ENCODE measurements at places on chromosomes 3 and 15.
A peak's percentile ranks its signal among the peaks of the same experiment; 100 is the strongest.

GRCh38 chr15:41559239-41559782 lies 299 bp downstream of the TYRO3 start:
- no peaks in the 10 kb centered on the region for H3K36me3 ChIP-seq
- H3K4me1 ChIP-seq, result peaks cover 27% of the 10 kb centered on the region
- no peak for DNase-seq
- peak overlapping the region; percentile 62 for H3K4me3 ChIP-seq
- H3K27ac ChIP-seq, result peak overlapping the region; percentile 31

GRCh38 chr3:167382155-167382554 lies 2.1 kb upstream of the ZBBX start:
- no peaks in the 10 kb centered on the region for H3K27me3 ChIP-seq
- H3K4me3 ChIP-seq, result no peak overlapping the region
- H3K4me1 ChIP-seq, result no peaks in the 10 kb centered on the region
- no peaks in the 10 kb centered on the region for H3K36me3 ChIP-seq
- H3K27ac ChIP-seq, result no peak overlapping the region

DNA sequence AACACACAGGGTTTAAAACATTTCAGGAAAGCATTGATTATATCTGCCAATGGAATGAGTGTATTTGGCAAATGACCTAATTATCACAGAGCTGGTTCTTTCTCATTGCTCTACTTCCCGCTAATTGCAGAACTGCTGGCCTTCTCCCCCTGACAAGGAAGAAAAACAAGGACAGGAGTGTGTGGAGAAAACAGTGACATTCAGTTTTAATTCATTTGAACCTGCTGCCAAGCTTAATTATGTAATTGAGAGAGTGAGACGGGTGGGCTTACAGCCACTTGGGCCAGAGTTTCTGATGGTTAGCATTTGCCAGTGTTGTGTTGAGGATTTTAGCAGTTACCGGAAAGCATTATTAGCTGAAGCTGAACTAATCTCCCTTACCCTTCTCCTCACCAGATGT lies 301.4 kb downstream of the RBMS3 start:
- no peak for DNase-seq
- H3K27me3 ChIP-seq, result no peaks in the 10 kb centered on the region
- peaks cover 4% of the 10 kb centered on the region for H3K4me1 ChIP-seq
- no peak overlapping the region for H3K27ac ChIP-seq
- no peaks in the 10 kb centered on the region for H3K36me3 ChIP-seq
- H3K4me3 ChIP-seq, result no peak overlapping the region

DNA sequence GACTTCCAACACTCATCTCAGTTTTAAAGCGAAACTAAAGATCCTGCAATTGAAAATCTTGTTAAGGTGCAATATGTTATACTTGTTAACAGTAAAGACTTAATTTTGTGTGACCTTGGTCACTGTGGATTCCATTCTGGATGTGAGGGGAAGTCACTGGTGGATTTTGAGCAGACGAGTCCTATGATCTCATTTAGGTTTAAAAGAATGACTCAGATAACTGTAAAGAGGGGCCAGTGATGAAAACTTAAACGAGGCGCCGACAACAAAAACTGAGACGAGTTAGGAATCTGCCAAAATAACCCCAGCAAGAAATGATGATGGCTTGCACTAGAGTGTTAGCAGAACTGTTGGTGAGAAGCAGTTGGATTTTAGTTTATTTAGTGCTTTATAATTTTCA lies 56.5 kb downstream of the LRRC28 start:
- H3K27me3 ChIP-seq, result no peaks in the 10 kb centered on the region
- H3K36me3 ChIP-seq, result no peaks in the 10 kb centered on the region
- DNase-seq, result peak; percentile 16
- no peak overlapping the region for H3K4me3 ChIP-seq
- H3K4me1 ChIP-seq, result peaks cover 5% of the 10 kb centered on the region
- no peak overlapping the region for H3K27ac ChIP-seq

- H3K27ac ChIP-seq, result no peak overlapping the region
- H3K4me1 ChIP-seq, result peaks cover 17% of the 10 kb centered on the region
These were observed 11.7 kb upstream of the LACTB start for GRCh38 chr15:63109920-63110319.

DNA sequence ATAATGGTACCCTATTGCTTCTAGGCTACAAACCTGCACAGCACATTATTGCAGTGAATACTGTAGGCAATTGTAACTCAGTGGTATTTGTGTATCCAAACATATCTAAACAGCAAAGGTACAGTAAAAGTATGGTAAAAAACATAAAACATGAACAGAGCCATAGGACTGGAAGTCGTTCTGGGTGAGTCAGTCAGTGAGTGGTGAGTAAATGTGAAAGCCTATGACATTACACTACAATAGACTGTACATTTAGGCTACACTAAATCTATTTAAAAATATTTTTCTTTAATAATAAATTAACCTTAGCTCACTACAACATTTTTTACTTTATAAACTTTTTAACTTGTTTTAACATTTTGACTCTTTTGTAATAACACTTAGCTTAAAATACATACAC lies 21.3 kb downstream of the RAB6B start:
- H3K27ac ChIP-seq, result no peak overlapping the region
- H3K27me3 ChIP-seq, result peaks cover 26% of the 10 kb centered on the region
- no peak overlapping the region for H3K4me3 ChIP-seq

GRCh38 chr3:157285141-157285540 lies 125.2 kb upstream of the CCNL1 start:
- H3K27me3 ChIP-seq, result no peaks in the 10 kb centered on the region
- H3K4me3 ChIP-seq, result no peak overlapping the region
- no peaks in the 10 kb centered on the region for H3K36me3 ChIP-seq
- peaks cover 2% of the 10 kb centered on the region for H3K4me1 ChIP-seq
- no peak for DNase-seq
- no peak overlapping the region for H3K27ac ChIP-seq

DNA sequence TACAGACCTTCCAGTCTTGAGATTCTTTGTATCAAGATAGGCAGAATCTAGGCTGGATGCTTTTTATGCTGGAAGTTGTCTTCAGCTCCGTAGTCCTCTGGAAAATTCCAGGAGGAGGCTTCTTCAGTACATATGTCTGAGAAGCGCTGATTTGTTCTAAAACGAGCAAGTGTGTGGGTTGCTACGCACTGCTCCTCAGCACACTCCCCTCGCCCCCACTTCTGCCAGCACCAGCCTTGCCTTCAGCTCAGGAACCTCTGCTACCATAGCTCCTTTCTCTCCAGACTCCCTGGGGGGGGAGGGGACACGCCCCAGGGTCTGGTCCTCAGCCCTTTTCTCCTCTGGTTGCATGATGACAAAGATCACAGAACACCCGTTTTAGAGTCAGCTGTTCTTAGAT lies 75.5 kb upstream of the TRA2B start:
- H3K27me3 ChIP-seq, result peaks cover 6% of the 10 kb centered on the region
- no peaks in the 10 kb centered on the region for H3K36me3 ChIP-seq
- H3K4me3 ChIP-seq, result no peak overlapping the region

DNA sequence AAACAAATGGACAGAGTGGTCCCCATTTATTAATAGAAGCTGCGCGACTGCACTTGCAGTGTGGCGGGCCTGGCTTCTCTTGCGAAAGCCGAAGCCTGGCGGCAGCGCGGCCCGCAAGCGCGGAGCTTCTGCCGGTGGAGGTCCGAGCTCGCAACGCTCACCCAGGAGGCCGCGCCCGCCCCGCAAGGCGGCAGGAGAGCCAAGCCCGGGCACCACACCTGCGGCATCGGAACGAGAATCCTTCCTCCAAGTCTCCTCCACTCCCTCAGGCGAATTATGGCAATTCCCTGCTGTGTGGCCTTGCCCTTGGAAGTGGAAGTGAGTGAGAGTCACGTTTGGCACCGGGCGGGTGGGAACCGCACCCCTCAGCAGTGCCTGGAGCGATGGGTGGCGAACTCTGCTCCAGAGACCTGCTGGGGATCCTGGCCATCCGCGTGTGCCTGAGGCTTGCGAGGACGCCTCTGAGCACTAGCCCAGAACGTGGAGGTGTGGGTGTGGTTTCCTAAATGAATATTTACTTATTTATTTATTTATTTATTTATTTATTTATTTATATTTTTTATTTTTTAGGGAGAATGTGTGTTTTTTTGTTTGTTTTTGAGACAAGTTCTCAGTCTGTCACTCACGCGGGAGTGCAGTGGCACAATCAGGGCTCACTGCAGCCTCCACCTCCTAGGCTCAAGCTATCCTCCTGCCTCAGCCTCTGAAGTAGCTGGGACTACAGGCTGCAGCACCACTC lies 133.7 kb upstream of the UBE2E1 start:
- DNase-seq, result no peak
- peaks cover 9% of the 10 kb centered on the region for H3K4me1 ChIP-seq
- H3K4me3 ChIP-seq, result no peak overlapping the region
- no peak overlapping the region for H3K27ac ChIP-seq

- no peaks in the 10 kb centered on the region for H3K36me3 ChIP-seq
- H3K4me1 ChIP-seq, result peaks cover 3% of the 10 kb centered on the region
- H3K27ac ChIP-seq, result no peak overlapping the region
- no peak for DNase-seq
- H3K4me3 ChIP-seq, result no peak overlapping the region
These were observed 361.0 kb upstream of the NECTIN3 start for GRCh38 chr3:110710603-110711002.

DNA sequence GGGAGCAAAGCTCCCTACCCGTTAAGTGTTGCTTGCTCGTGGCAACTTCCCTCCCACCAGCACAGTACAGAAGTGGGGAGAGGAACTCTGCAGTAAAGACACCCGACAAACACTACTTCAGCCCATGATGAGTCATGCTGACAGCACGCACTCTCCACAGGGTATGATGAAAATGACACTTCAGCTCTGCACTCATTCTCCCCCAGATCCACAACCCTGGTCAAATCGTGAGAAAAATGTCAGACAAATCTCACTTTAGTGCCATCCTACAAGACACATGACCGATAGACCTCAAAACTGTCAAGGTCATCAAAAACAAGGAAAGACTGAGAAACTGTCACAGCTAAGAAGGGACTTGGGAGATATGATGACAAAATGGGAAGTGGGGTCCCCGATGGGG lies 278.9 kb downstream of the OCA2 start:
- no peak overlapping the region for H3K4me3 ChIP-seq
- H3K36me3 ChIP-seq, result no peaks in the 10 kb centered on the region
- H3K4me1 ChIP-seq, result no peaks in the 10 kb centered on the region
- no peaks in the 10 kb centered on the region for H3K27me3 ChIP-seq
- DNase-seq, result peak; percentile 31

GRCh38 chr3:54968546-54969172 lies 40.8 kb upstream of the LRTM1 start:
- H3K4me1 ChIP-seq, result peaks cover 33% of the 10 kb centered on the region
- H3K27ac ChIP-seq, result peak overlapping the region; percentile 64
- no peak overlapping the region for H3K4me3 ChIP-seq
- no peaks in the 10 kb centered on the region for H3K36me3 ChIP-seq
- H3K27me3 ChIP-seq, result no peaks in the 10 kb centered on the region

- no peaks in the 10 kb centered on the region for H3K36me3 ChIP-seq
- no peaks in the 10 kb centered on the region for H3K4me1 ChIP-seq
- H3K4me3 ChIP-seq, result no peak overlapping the region
- no peaks in the 10 kb centered on the region for H3K27me3 ChIP-seq
- no peak for DNase-seq
These were observed 50.7 kb upstream of the GOLGA6L2 start for GRCh38 chr15:23497710-23498111.

- H3K27me3 ChIP-seq, result peaks cover 29% of the 10 kb centered on the region
- no peaks in the 10 kb centered on the region for H3K4me1 ChIP-seq
- no peak overlapping the region for H3K27ac ChIP-seq
These were observed 71.3 kb upstream of the ETV5 start for GRCh38 chr3:186180151-186180550.

- peaks cover 47% of the 10 kb centered on the region for H3K4me1 ChIP-seq
- H3K36me3 ChIP-seq, result no peaks in the 10 kb centered on the region
- peak; percentile 78 for DNase-seq
- no peak overlapping the region for H3K4me3 ChIP-seq
- no peaks in the 10 kb centered on the region for H3K27me3 ChIP-seq
These were observed 57.4 kb upstream of the TRAK1 start for GRCh38 chr3:42033741-42034140.

DNA sequence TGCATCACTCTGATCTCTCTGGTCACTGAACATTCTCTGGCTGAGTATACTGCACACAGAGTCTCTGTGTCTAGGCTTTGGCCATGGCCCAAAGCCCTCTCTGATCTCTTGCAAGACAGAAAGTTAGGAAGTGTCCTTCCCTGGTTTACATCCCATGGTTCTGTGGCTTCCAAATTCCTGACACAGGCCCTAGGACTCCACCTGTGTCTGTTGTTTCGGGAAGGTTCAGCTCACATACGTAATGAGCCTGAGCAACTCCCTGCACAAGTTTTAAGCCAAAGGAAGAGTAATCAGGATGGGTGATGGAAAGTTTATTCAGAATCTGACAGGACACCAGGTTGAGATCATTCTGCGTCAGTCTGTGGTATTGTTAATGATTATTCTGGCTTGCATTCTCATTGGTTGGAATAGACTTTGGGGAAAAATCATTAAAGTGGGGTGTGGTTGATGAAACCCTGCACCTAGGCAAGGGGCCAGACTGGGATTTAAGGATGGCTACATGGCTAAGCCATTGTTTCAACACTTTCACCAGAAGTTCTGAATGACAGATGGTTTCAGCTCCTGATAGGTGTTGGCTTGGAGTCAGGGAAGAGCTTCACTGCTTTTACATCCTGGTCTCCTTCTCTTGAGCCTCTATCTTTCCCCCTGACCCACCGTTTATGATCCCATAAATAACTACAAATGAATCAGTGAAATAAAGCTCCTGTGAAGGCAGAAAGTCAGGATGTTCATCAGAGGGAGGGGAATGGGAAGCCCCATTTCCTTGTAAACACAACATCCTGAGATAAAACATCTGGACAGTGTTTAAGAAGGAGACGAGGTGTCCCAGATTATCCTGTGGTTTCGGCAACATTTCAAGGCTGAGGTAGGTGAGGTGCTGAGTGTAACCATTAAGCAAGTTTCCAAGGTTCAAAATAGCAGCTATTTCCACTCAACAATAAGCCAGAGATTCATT lies 14.1 kb downstream of the LCMT2 start:
- peaks cover 35% of the 10 kb centered on the region for H3K27me3 ChIP-seq
- H3K4me3 ChIP-seq, result no peak overlapping the region
- no peaks in the 10 kb centered on the region for H3K36me3 ChIP-seq
- no peak overlapping the region for H3K27ac ChIP-seq
- DNase-seq, result peak; percentile 41
- H3K4me1 ChIP-seq, result peaks cover 2% of the 10 kb centered on the region

DNA sequence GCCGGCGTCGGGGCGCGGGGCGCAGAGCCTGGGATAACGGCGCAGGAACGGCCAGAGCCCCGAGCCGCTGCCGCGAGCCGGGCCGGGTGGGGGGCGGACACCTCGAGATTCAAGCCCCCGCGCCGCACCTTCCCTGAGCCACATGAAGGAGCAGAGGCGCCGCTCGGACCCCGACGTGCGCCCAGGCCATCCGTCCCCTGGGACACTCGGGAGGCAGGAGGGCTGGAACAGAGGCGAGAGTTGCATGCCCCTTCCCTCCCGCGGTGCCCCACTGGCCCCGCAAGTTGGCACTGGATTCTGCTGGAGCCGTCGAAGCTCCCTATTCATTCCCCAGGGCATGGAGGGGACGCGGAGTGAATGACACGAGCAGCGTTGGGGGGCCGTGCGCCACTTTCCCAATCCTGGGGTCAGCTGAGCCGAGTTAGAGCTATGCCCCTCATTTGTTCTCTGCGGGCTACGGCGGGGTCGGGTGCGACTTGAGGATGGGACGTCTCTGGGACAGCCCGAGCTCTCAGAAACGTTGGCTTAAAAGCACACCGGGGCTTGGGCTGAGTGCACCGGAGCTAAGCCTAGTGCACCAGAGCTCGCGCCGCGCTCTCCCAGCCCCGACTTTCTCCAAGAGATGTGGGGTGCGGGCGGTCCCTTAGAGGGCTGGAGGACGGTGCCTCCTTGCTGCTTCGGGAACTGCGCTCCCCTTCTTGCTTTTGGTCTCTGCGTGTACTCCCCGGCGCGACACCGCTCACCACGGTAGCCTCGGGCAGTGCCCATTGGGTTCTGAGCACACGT lies 588 bp downstream of the SLC6A1 start:
- no peaks in the 10 kb centered on the region for H3K36me3 ChIP-seq
- peaks cover 66% of the 10 kb centered on the region for H3K27me3 ChIP-seq
- H3K4me3 ChIP-seq, result no peak overlapping the region
- H3K27ac ChIP-seq, result no peak overlapping the region

All from IMR-90 (cell line).